ENCODE measurements at places on chromosomes 4 and X.
A peak's percentile ranks its signal among the peaks of the same experiment; 100 is the strongest.

GRCh38 chrX:37599729-37600128 is 28.3 kb downstream of the LANCL3 start:
- H3K27ac ChIP-seq, result no peak overlapping the region
- DNase-seq, result no peak
- H3K36me3 ChIP-seq, result no peaks in the 10 kb centered on the region
- no peak overlapping the region for H3K4me3 ChIP-seq

DNA sequence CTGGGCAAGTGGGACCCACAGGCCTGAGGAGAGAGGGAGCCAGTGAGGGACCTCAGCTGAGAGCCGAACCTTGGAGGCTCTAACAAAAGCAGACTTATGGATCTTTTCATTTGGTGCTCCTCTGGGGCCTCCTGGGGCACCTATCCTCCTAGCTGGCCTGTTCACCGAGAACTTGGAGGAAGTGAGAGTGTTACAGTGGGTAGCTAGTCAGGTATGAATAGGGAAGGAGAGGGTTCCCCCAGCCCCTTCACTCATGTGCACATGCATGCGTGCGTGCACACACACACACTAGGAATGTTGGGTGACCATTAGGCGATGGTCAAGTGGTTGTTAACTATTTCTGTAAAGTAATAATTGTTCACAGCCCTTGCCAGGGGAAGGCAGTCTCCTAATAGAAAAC is 18.6 kb upstream of the TMEM185A start:
- H3K4me3 ChIP-seq, result no peak overlapping the region
- H3K4me1 ChIP-seq, result no peaks in the 10 kb centered on the region
- peaks cover 8% of the 10 kb centered on the region for H3K27me3 ChIP-seq
- no peaks in the 10 kb centered on the region for H3K36me3 ChIP-seq
- no peak overlapping the region for H3K27ac ChIP-seq

GRCh38 chrX:153888344-153888743 is 2.4 kb upstream of the L1CAM start:
- H3K4me3 ChIP-seq, result no peak overlapping the region
- no peaks in the 10 kb centered on the region for H3K4me1 ChIP-seq
- no peak overlapping the region for H3K27ac ChIP-seq
- peaks cover 40% of the 10 kb centered on the region for H3K27me3 ChIP-seq

DNA sequence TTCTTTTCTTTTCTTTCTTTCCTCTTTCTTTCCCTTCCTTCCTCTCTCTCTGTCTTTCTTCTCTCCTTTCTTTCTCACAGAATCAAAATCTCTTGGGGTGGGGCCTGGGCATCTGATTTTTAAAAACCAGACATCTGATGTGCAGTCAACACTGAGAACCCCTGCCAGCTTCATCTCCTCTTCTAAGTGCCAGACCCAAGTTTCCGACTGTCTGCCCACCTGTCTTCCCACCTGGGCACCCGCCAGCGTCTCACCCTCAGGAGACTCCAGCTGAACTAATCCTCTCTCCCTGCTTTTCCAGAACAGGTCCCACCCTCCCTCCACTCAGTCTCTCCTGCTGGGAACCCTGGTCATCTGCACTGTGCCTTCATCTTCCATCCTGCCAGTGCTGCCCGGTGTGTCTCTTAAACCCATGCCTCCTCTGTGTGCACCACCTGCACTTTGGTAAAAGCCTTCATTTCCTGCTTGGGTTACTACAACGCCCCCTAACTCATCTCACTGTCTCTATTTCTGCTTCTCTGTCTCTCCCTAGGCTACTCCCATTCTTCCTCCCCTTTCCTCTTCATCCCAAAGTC is 2.8 kb downstream of the SOD3 start:
- H3K27me3 ChIP-seq, result no peaks in the 10 kb centered on the region
- no peak overlapping the region for H3K4me3 ChIP-seq
- no peak overlapping the region for H3K27ac ChIP-seq
- no peaks in the 10 kb centered on the region for H3K36me3 ChIP-seq

DNA sequence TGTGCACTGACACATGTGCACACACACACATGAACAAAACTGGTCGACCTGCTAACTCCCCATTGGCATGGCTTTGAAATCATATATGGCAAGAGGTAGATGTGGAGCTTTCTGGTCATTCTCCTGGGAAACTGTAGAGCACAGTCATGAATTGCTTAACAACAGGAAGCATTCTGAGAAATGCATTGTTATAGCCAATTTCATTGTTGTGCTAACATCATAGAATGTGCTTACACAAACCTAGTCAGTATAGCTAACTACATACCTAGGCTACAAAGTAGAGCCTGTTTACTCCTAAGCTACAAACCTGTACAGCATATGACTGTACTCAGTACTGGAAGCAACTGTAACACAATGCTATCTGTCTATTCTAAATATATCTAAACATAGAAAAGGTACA is 134.2 kb upstream of the SH3RF1 start:
- no peaks in the 10 kb centered on the region for H3K27me3 ChIP-seq
- DNase-seq, result no peak
- H3K36me3 ChIP-seq, result no peaks in the 10 kb centered on the region

DNA sequence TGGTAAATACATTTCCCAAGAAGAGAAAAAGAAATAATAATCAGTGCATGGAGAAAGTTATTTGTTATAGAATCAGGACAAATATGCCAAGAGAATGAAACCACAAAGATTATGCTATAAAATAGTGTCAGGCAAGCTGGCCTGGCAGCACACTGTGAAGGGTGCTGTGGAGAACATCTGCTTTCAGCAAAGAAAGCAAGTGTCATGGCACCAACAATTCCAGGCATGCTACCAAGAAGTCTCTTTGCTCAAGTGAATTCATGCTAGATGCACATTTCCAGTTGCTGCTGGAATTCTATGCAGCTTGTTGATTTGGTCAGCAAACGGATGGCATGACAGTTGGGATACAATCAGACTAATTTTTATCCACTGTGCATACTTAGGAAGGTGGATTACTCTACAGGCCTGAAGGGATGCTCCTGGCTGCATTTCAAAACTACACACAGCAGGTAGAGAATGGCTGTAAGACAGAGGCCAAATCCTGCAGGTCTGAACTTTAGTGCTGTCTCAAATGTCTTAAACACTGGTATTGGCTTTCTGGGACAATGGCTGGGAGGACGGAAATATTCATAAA is 154.6 kb upstream of the FAT1 start:
- no peak overlapping the region for H3K4me3 ChIP-seq
- no peaks in the 10 kb centered on the region for H3K4me1 ChIP-seq
- H3K36me3 ChIP-seq, result no peaks in the 10 kb centered on the region
- no peaks in the 10 kb centered on the region for H3K27me3 ChIP-seq
- H3K27ac ChIP-seq, result no peak overlapping the region

- H3K27ac ChIP-seq, result peak overlapping the region; percentile 48
- peak; percentile 86 for DNase-seq
- no peaks in the 10 kb centered on the region for H3K27me3 ChIP-seq
- peak overlapping the region; percentile 59 for H3K4me3 ChIP-seq
- peaks cover 2% of the 10 kb centered on the region for H3K4me1 ChIP-seq
- no peaks in the 10 kb centered on the region for H3K36me3 ChIP-seq
Measured at GRCh38 chrX:70434352-70434866, 10.2 kb upstream of the DLG3 start.

GRCh38 chr4:101515566-101515965 is 168.2 kb upstream of the PPP3CA start:
- no peaks in the 10 kb centered on the region for H3K4me1 ChIP-seq
- no peaks in the 10 kb centered on the region for H3K36me3 ChIP-seq
- H3K27ac ChIP-seq, result no peak overlapping the region
- no peak for DNase-seq
- no peak overlapping the region for H3K4me3 ChIP-seq
- H3K27me3 ChIP-seq, result no peaks in the 10 kb centered on the region

- no peak overlapping the region for H3K27ac ChIP-seq
- H3K4me1 ChIP-seq, result no peaks in the 10 kb centered on the region
- H3K36me3 ChIP-seq, result no peaks in the 10 kb centered on the region
- H3K27me3 ChIP-seq, result no peaks in the 10 kb centered on the region
- peak; percentile 26 for DNase-seq
- no peak overlapping the region for H3K4me3 ChIP-seq
Measured at GRCh38 chrX:141278306-141278705, 36.0 kb upstream of the SPANXC start.

DNA sequence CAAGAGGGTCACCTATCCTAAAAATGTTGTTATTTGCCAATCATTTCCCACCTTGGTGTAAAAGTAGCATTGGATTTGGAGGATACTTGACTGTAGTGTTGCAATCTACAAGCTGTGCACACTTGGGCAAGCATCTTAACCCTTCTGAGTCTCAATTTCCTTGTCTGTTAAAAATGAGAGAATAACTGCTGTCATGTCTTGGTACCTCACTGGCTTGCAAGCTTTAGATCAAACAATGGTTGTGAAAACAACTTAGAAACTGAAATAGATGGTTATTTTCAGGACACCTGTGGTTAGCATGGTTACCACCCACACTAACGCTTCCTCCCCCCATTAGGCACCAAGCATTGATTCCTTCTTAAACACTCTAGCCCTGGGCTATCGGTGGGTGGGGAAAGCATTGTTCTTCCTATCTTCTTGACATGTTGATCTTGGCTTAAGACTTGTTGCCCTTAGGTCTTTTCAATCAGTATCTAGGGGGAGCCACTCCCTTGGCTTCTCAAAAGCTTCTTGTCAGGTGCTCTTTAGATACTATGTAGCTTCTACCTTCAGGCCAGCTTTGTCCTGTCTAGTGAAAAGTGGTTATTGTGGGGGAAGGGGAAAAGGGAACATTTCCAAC is 10.6 kb upstream of the AMOT start:
- no peaks in the 10 kb centered on the region for H3K36me3 ChIP-seq
- no peak overlapping the region for H3K4me3 ChIP-seq
- H3K4me1 ChIP-seq, result no peaks in the 10 kb centered on the region
- H3K27ac ChIP-seq, result no peak overlapping the region
- peaks cover 12% of the 10 kb centered on the region for H3K27me3 ChIP-seq

DNA sequence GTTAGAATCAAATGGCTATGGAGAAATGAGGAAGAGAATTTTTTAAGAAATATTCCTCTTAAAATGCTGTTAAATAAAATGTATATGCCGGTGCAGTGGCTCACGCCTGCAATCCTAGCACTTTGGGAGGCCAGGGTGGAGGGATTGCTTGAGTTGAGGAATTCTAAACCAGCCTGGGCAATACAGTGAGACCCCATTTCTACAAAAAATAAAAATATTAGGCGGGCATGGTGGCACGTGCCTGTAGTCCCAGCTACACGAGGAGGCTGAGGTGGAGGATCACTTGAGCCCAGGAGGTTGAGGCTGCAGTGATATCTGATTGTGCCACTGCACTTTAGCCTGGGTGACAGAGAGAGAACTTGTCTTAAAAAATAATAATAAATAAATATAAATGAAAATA is 7.9 kb upstream of the FUNDC1 start:
- H3K27ac ChIP-seq, result no peak overlapping the region
- no peak overlapping the region for H3K4me3 ChIP-seq
- no peak for DNase-seq

- no peaks in the 10 kb centered on the region for H3K36me3 ChIP-seq
- no peak overlapping the region for H3K27ac ChIP-seq
- H3K4me1 ChIP-seq, result no peaks in the 10 kb centered on the region
- DNase-seq, result no peak
Measured at GRCh38 chr4:29829067-29829466, 891.1 kb upstream of the PCDH7 start.

DNA sequence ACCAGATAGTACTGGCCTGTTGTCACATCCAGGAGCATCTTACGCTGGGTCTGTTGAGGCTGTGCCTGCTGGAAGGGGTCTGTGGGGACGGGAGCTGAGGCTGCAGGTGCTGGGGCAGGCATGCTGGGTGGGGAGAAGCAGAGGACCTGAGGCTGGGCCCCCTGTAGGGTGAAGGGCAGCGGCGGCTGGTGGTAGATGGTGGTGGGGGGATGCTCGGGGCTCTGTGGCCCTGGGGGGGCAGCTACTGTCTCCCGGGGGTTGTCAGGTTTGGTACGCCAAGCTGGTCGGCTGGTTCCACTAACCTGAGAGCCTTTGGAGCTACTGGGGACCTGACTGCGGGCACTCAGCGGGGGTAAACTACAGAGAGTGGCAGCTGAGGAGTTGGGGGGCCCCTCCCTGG is 7.8 kb downstream of the C4orf54 start:
- H3K4me3 ChIP-seq, result no peak overlapping the region
- H3K36me3 ChIP-seq, result no peaks in the 10 kb centered on the region
- no peak for DNase-seq
- no peaks in the 10 kb centered on the region for H3K27me3 ChIP-seq

- no peak overlapping the region for H3K4me3 ChIP-seq
- DNase-seq, result no peak
- no peaks in the 10 kb centered on the region for H3K27me3 ChIP-seq
- H3K36me3 ChIP-seq, result no peaks in the 10 kb centered on the region
- no peaks in the 10 kb centered on the region for H3K4me1 ChIP-seq
- H3K27ac ChIP-seq, result no peak overlapping the region
Measured at GRCh38 chr4:151806511-151806927, 45.7 kb upstream of the GATB start.

GRCh38 chr4:175776217-175776616 is 35.8 kb downstream of the GPM6A start:
- no peaks in the 10 kb centered on the region for H3K36me3 ChIP-seq
- no peak overlapping the region for H3K27ac ChIP-seq
- H3K27me3 ChIP-seq, result no peaks in the 10 kb centered on the region
- no peaks in the 10 kb centered on the region for H3K4me1 ChIP-seq

- no peaks in the 10 kb centered on the region for H3K27me3 ChIP-seq
- peaks cover 3% of the 10 kb centered on the region for H3K4me1 ChIP-seq
- no peak for DNase-seq
- H3K36me3 ChIP-seq, result no peaks in the 10 kb centered on the region
Measured at GRCh38 chr4:13174926-13175325, 309.2 kb downstream of the RAB28 start.

DNA sequence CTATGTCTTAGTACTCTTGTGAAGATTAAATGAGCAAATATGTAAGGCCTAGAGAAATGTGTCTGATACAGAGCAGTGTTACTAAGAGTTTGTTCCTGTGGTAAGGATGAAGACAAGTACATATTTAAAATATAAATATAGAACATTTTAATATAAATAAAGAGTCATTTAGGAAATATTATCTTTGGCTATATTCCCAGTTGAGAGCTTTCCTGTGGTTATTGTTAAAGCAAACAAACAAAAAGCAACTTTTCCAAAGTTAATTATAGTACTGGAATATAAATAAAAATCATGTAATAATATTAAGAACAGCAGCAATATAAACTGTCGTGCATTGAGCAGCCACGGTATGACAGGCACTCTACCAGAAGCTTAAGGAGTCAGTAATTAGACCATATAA is 472.5 kb downstream of the INPP4B start:
- H3K4me1 ChIP-seq, result no peaks in the 10 kb centered on the region
- DNase-seq, result no peak
- no peak overlapping the region for H3K4me3 ChIP-seq
- H3K27me3 ChIP-seq, result no peaks in the 10 kb centered on the region

DNA sequence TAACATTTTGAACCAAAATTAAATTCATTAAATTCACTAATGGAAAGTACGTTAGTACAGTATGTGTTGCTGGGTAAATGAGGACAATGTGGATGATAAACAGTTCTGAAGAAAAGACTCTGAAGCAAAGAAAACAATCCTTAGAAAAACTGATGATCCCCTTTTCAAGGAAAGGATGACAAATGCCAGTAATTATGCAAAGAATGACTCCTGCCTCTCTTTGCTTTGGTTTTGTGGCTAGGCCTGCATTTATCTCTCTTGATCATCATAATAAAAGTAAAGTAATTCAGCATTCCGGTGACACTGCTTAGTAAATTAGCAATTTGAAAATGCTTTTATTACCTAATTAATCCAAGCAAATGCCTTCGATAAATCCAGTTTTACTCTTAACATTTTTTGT is 652.2 kb upstream of the DIPK2B start:
- no peaks in the 10 kb centered on the region for H3K36me3 ChIP-seq
- H3K4me1 ChIP-seq, result no peaks in the 10 kb centered on the region
- no peak overlapping the region for H3K4me3 ChIP-seq
- DNase-seq, result no peak
- no peaks in the 10 kb centered on the region for H3K27me3 ChIP-seq
- H3K27ac ChIP-seq, result no peak overlapping the region

Measured in lung (tissue), 17 donors.